Glutamatergic neuron (in vitro differentiated cells): ENCODE measurements at places on chromosomes 4 and X. TPM values are rescaled to one million over a fixed set of nuclear protein-coding genes. Genes with fewer than 3 reads are reported as not detected.

DNA sequence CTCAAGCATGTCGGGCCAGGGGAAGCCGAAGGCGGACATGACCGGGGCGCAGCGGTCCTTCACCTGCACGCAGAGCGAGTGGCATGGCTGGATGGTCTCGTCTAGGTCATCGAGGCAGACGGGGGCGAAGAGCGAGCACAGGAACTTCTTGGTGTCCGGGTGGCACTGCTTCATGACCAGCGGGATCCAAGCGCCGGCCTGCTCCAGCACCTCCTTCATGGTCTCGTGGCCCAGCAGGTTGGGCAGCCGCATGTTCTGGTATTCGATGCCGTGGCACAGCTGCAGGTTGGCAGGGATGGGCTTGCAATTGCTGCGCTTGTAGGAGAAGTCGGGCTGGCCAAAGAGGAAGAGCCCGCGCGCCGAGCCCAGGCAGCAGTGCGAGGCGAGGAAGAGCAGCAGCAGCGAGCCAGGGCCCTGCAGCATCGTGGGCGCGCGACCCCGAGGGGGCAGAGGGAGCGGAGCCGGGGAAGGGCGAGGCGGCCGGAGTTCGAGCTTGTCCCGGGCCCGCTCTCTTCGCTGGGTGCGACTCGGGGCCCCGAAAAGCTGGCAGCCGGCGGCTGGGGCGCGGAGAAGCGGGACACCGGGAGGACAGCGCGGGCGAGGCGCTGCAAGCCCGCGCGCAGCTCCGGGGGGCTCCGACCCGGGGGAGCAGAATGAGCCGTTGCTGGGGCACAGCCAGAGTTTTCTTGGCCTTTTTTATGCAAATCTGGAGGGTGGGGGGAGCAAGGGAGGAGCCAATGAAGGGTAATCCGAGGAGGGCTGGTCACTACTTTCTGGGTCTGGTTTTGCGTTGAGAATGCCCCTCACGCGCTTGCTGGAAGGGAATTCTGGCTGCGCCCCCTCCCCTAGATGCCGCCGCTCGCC, at the start of gene SFRP2:
Gene SFRP2 (minus strand): TSS at position 671 of the 864 bp plus-strand sequence. CDS start 248 bp downstream, at position 423.
- DNase-seq, result peak; percentile 46

DNA sequence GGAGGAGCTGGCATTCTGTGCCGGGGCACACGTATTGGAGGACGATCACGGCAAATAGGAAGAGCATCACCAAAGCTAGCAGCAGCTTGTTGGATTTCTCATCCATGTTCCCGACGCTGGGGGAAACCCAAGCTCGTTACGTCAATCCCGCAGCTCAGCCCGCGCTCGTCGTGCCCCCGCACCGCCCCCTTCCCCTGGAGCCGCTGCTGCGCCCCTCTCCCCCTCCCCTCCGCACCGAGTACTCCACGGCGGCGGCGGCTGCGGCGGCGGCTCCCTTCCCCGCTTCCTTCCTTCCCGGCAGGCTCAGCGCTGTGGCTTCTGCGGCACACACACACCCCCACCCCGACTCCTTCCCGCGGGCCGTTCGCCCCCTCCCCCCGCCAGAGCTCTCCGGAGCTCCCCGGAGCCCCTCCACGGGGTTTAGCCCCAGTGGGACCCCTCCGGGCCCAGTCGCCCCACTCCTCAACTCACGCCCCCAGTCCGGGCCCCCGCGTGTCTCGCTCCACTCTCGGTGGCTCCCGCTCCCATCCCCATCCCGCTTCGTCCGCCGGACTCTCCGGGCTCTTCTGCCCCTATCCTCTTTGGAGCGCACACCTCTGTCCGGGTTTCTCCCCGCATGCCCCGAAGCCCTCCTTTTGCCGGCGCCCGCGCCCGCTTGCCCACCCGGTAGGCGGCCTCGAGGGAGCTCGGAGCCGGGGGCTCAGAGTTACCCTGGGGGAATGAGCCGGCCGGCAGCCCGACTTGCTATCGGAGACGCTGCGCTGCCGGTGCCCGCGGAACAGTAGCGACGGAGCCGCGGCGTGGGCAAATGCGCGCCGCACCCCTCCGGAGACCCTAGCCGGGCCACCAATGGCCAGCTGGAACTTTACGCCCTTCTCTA, 978 bp downstream of the HS6ST2 start:
- peak; percentile 65 for DNase-seq

DNA sequence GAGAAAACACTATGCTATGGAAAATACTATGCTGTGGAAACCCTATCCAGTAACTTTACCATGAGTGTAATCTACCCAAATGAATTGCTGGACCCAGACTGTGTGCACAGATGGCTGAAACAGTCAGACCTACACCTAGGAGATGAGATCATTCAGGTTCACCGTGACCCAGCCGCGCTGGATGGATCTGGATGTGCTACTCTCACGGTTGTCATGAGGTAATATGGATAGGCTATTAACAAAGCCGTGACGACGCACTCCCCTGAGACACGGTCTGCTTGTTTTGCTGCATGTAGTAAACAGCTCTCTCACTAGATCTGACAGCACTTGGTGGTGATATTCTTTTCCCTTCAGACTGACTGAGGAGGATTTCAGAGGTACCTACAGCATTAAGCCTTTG, 832.5 kb upstream of the GRID2 start:
- peak; percentile 67 for DNase-seq

- no peak for DNase-seq
These were observed 28.1 kb downstream of the DGKK start for GRCh38 chrX:50442426-50443116.

DNA sequence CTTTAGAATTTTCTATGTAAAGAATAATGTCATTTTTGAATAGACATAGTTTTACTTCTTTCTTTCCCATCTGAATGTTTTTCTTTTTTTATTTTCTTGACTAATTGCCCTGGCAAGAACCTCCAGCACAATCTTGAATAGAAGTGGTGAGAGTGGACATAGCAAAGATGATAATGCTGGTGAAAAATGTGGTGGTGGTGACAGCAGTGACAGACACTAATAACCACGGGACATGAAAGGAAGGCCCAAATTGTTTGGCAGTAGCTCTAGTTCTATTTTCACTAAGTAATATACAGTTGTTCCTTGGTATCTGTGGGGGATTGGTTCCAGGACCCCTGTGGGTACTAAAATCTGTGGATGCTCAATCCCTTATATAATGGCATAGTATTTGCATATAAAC, 29.6 kb downstream of the C4orf54 start:
- no peak for DNase-seq

DNA sequence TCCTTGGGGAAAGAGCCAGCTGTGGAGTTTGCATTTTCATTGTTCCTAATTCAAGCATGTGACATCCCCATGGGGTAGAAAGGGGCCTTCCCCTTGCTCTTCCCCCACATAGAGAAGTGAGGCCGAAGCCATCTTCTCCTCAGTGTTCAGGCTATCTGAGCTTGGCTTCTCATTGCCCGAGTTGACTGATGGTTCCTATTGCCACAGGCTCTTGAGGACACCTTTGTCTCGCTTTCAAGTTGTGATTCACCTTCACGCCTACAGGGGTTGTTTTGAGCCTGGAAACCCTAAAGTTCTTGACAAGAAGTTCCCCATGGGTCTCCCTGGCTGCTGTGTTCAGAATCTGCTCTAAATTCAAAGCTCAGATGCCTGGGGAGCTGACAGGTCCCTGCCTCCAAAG, 25.0 kb downstream of the CCNQ start:
- DNase-seq, result no peak

- DNase-seq, result peak; percentile 62
These were observed 1.2 kb downstream of the PROM1 start for GRCh38 chr4:16082426-16083240.

GRCh38 chr4:151045907-151046306, 30.8 kb upstream of the LRBA start:
- no peak for DNase-seq

- DNase-seq, result no peak
These were observed 3.6 kb downstream of the LRP2BP start for GRCh38 chr4:185392156-185392555.

- no peak for DNase-seq
These were observed 1047.6 kb downstream of the TECRL start for GRCh38 chr4:63361628-63362027.

GRCh38 chr4:133823177-133823576, 378.4 kb downstream of the PABPC4L start:
- DNase-seq, result no peak

GRCh38 chr4:35500812-35501211, 743.5 kb downstream of the ARAP2 start:
- no peak for DNase-seq

DNA sequence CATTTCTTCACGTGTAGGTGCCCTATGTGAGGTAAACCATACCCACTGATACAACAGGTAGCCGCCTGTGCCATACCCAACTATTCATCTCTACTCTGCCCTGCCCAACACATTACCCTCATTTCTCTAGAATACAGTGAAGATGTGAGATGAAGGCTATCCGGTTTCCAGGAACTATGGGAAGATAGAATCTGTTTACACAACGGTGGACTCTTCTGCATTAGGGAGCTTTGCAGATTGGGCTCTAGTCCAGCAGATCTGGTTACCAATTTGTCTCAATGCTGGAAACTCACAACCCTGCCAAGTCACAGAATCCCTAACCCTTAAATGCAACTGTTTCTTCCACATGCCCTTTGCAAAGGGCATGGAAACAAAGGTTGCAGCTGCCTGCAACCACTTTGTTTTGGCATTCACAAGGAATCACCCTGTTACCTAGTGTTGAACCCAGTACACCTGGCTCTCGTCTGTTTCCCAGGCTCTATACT, 6.4 kb upstream of the SLAIN2 start:
- no peak for DNase-seq

DNA sequence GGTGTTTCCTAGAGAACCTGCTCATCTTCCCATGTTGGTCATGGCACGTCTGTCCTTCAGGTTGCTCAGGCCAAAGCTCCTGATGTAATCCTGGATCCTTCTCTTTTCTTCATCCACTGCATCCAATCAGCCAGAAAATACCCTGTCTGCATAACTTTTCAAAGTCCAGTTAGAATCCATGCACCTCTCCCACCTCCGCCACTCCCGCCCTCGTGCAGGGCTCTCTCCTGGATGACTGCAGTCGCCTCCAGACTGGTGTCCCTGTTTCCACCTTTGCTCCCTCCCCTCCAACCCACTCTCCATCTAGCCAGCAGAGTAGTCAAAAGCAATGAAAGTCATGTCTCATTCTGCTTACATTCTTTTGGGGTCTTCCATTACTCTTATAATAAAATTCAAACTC, 16.0 kb downstream of the CNGA2 start:
- DNase-seq, result no peak

DNA sequence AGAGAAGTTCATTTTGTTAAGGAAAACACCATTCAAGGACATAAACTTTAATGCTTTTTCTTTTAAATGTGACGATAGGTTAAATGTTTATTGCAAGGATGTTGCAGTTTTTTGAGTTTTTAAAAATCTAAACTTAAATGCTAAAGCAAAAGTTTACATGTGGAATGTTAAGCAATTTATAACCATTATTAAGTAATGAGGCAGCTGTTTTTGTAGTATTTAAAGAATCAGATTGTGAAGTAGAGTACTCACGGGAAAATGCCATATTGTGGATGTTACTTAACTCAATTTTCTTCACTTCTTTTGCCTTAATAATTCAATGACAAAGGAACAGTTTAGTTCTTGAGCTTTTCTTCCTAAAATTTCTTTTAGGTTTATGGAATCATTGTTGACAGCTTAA, 43.5 kb downstream of the UBE2K start:
- no peak for DNase-seq

DNA sequence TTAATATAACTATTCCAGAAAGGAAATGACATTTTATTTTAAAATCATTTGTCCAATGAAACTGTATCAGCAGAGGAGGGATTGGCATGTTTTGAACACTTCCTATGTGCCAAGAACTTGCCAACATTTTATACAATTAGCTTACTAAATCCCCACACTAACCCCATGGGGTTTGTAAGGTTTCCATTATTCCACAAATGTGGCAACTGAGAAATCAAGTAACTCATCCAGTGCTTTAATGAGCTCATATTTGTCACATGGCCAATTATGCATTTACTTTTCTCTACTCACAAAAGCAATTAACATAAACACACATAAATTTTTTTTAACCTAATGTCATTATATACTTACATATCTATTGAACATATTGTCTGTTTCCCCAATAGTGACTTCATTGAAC, 37.3 kb downstream of the MANBA start:
- no peak for DNase-seq

Gene RHOXF2
- total RNA-seq, result not detected

Gene CABS1
- not detected for total RNA-seq

Gene TMEM35A
- 27.5 TPM for total RNA-seq

Gene DNAAF6
- not detected for total RNA-seq
